ENCODE measurements at places on chromosomes 13 and 19.

DNA sequence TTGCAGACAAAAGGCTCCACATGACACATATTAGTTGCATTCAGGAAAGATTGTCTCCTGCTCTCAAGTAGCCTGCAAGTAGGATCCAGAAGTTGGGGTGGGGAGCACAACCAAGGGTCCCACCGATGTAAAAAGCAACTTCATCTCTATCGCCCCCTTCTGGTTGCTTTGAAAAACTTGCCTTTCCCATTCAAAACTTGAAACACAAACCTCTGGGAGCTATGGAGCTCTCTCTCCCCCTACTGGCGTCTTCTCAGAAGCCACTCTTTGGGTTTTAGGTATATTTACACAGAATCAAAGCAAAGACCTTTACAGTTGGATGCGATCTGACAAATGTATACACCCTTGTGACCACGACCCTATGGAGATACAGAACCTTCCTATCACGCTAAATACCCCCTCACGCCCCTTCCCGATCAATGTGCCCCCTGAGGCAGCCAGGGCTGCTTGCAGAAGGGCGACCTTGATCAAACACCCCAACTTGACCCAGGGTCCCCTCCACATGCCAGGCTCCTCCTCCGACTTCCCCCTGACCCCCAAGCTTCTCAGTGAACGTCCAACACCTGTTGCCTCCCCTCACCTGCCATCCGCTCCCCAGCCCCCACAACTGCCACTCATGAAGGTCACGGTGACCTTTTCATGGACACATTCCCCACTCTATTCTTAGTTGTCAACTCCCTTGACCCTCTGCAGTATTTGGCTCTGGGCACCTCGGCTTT, 10.1 kb downstream of the NOSIP start:
- no peak overlapping the region for H3K4me3 ChIP-seq
- peaks cover 8% of the 10 kb centered on the region for H3K36me3 ChIP-seq
- H3K4me1 ChIP-seq: peaks cover 26% of the 10 kb centered on the region
- no peak overlapping the region for H3K27ac ChIP-seq
- DNase-seq: peak; percentile 94

DNA sequence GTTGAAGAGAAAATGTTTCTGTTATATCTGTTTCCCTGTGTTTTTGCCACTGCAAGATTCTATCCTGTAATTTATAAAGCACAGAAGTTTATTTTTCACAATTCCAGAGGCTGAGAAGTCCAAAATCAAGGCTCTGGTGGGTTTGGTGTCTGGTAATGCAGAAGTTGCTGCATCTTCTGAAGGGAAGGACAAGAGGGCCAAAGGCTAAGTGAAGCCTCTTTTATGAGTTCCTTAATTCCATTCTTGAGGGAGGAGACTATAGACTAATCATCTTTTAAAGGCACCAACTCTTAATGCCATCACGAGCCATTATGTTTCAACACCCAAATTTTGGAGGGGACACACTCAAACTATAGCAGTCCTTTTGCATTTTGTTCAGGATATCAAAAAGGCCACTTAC, 34.1 kb upstream of the WDFY2 start:
- no peaks in the 10 kb centered on the region for H3K4me1 ChIP-seq
- no peak overlapping the region for H3K4me3 ChIP-seq
- no peaks in the 10 kb centered on the region for H3K27me3 ChIP-seq
- DNase-seq: no peak
- H3K27ac ChIP-seq: no peak overlapping the region
- H3K36me3 ChIP-seq: no peaks in the 10 kb centered on the region

GRCh38 chr13:90968166-90968904, 379.2 kb upstream of the MIR17HG start:
- no peak for DNase-seq
- no peaks in the 10 kb centered on the region for H3K27me3 ChIP-seq
- H3K4me1 ChIP-seq: no peaks in the 10 kb centered on the region
- H3K36me3 ChIP-seq: no peaks in the 10 kb centered on the region
- H3K27ac ChIP-seq: no peak overlapping the region

DNA sequence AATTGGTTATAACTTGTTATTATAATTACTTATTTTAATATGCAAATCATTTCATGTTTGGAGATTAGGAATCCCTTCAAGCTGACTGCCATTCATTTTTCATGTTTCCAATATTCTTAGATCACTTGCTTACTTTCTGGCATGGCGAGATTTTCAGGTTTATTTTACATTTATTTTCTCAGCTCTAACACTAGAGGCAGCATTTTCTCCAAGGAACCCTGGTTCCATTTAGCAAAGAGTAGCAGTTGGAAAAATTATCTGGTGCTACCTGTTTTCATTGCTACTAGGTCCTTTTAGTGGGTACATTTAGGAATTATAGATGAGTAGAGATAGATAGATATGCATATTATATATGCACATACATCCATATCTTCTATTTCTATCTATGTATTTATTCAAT, 90.9 kb upstream of the TRPC4 start:
- no peak overlapping the region for H3K27ac ChIP-seq
- H3K4me3 ChIP-seq: no peak overlapping the region
- H3K27me3 ChIP-seq: no peaks in the 10 kb centered on the region

GRCh38 chr13:28140433-28141125, 2.2 kb downstream of the PAN3 start:
- H3K4me1 ChIP-seq: peaks cover 12% of the 10 kb centered on the region
- no peak overlapping the region for H3K27ac ChIP-seq
- peak overlapping the region; percentile 93 for H3K4me3 ChIP-seq
- DNase-seq: no peak
- no peaks in the 10 kb centered on the region for H3K36me3 ChIP-seq
- no peaks in the 10 kb centered on the region for H3K27me3 ChIP-seq

DNA sequence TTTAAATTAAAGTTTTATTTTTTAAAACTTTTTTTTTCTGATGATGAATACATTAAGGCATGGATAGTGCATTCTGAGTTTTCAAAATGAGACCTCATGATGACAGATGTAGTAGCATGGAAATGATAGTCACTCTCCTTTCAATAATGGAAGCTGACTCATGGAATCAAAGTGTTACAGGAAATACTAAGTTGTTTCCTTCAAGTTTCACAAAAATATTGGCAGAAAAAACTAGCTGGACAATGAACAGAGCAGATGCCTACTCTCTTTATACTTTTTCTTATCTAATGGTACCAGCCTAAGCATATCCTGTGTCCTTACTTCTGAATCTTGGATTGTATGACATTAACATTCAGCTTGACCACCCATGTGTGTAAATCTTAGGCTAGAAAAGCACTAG, 1337.3 kb downstream of the PCDH9 start:
- no peak overlapping the region for H3K4me3 ChIP-seq
- DNase-seq: no peak
- H3K27me3 ChIP-seq: no peaks in the 10 kb centered on the region
- no peak overlapping the region for H3K27ac ChIP-seq
- H3K4me1 ChIP-seq: no peaks in the 10 kb centered on the region
- H3K36me3 ChIP-seq: no peaks in the 10 kb centered on the region

- no peak for DNase-seq
- no peaks in the 10 kb centered on the region for H3K27me3 ChIP-seq
- no peaks in the 10 kb centered on the region for H3K4me1 ChIP-seq
- no peak overlapping the region for H3K4me3 ChIP-seq
- peaks cover 37% of the 10 kb centered on the region for H3K36me3 ChIP-seq
These were observed 29.9 kb downstream of the CAPN12 start for GRCh38 chr19:38714354-38714778.

DNA sequence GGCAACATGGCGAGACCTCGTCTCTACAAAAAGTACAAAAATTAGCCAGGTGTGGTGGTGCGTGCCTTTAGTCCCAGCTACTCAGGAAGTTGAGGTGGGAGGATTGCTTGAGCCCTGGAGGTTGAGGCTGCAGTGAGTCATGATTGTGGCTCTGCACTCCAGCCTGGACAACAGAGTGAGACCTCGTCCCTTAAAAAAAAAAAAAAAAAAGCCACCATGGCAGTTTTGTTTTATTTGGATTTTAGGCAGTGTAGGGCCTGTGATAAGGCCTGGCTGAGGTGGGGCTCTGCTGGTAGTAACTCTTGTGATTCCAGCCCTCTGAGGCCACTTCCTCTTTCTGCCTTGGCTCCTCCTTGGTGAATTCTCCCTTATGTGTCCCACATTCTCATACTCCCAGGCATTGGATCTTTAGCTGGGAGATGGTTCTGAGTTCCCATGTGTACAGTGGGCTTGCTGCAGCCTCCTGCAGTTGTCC, 39.2 kb downstream of the GATAD2A start:
- peaks cover 10% of the 10 kb centered on the region for H3K36me3 ChIP-seq
- DNase-seq: no peak
- peaks cover 15% of the 10 kb centered on the region for H3K4me1 ChIP-seq

DNA sequence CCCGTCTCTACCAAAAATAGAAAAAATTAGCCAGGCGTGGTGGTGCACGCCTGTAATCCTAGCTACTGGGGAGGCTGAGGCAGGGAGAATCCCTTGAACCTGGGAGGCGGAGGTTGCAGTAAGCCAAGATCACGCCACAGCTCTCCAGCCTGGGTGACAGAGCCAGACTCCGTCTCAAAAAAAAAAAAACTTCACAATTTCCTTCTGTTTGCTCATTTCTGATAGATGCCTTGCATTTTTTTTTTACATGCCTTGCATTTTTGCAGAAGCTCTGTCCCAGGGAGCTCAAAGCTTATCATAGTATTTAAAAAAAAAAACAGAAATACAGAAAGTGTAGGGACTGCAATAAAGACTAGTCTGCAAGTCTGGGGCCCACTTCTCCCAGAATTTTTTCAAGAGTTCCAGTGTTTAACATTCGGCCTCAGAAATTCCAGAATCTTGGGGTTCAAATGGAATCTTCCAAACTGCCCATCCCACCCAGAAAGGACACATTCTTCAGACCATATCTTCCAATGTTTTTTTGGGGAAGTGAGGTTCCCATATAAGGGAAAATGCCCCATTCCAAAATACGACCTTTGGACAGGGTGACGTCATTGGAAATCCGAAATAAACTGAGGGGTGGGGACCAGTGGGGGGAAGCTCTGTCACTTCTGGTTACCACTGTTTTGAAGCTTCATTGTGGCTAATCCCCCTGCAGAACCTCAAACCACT, 17.2 kb upstream of the RAB8A start:
- H3K27ac ChIP-seq: no peak overlapping the region
- H3K36me3 ChIP-seq: peaks cover 73% of the 10 kb centered on the region
- H3K27me3 ChIP-seq: no peaks in the 10 kb centered on the region
- H3K4me3 ChIP-seq: no peak overlapping the region
- DNase-seq: no peak

GRCh38 chr13:31588893-31589292, 150.4 kb upstream of the RXFP2 start:
- no peak overlapping the region for H3K27ac ChIP-seq
- H3K36me3 ChIP-seq: no peaks in the 10 kb centered on the region
- H3K27me3 ChIP-seq: no peaks in the 10 kb centered on the region
- no peak overlapping the region for H3K4me3 ChIP-seq
- no peak for DNase-seq

DNA sequence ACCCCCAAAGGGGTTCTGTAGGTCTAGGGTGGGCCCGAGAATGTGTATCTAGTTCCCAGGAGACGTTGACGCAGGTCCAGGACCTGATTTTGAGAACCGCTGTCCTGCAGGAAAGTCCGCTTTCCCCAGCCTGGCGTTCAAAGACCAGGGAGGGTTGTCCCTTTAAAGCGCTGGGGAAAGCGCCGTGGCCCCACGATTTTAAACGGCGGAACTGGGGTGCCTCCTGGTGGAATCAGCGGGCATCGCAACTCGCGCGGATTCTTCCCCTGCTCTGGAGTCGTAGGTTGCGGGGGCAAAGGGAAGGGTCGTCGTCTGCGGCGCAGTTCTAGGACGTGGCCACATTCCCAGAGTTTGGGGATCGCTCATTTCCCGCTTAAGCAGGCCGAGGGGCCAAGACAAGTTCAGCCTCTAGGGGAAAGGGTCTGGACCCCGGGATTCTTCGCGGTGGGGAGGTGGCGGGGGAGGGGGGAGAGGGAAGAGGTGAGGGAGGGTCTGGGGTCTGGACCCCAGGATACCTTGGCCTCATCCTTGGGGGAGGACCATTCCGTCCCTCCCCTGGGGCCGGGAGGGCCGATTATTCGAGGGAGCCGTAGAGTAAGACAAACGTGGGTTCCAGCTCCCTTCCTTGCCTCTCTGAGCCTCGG, 7.7 kb downstream of the PNMA8B start:
- no peak overlapping the region for H3K27ac ChIP-seq
- no peaks in the 10 kb centered on the region for H3K36me3 ChIP-seq
- peaks cover 73% of the 10 kb centered on the region for H3K27me3 ChIP-seq
- no peak overlapping the region for H3K4me3 ChIP-seq

- H3K4me1 ChIP-seq: no peaks in the 10 kb centered on the region
- no peak overlapping the region for H3K4me3 ChIP-seq
- H3K36me3 ChIP-seq: no peaks in the 10 kb centered on the region
- no peak overlapping the region for H3K27ac ChIP-seq
- no peak for DNase-seq
These were observed 115.9 kb downstream of the DACH1 start for GRCh38 chr13:71751073-71751472.

Data from thymus (tissue), 14 donors.